ENCODE measurements at places on chromosomes 1 and 21.

- DNase-seq: no peak
Observed at GRCh38 chr1:198363625-198364151, 176.8 kb downstream of the ATP6V1G3 start.

DNA sequence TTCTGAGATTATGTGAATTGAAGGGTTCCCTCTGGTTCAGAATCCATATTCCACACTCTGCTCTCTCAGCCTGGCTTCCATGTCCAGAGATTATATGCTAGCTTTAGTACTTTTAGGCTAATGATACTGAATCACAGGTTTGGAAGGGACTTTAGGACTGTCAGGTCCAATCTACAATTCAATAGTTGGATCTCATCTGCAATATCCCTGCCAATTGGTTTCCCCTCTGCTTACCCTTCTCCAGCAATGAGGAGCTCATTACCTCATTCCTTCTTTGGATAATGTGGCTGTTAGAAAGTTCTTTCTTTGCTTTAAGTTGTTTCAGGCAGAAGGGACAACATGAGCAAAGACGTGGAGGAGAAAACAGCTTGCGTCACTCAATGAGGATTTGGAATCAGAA, 245.3 kb downstream of the PLPP3 start:
- no peak for DNase-seq

- no peak for DNase-seq
Observed at GRCh38 chr1:39640861-39641260, 1.4 kb upstream of the HEYL start.

- DNase-seq: no peak
Observed at GRCh38 chr1:238485912-238486209, 595.1 kb upstream of the ZP4 start.

- DNase-seq: no peak
Observed at GRCh38 chr1:191519519-191519918, 638.7 kb upstream of the RGS18 start.

GRCh38 chr21:42864815-42865775, 14.2 kb downstream of the WDR4 start:
- DNase-seq: no peak

- no peak for DNase-seq
Observed at GRCh38 chr1:230542054-230542453, 100.2 kb upstream of the COG2 start.

DNA sequence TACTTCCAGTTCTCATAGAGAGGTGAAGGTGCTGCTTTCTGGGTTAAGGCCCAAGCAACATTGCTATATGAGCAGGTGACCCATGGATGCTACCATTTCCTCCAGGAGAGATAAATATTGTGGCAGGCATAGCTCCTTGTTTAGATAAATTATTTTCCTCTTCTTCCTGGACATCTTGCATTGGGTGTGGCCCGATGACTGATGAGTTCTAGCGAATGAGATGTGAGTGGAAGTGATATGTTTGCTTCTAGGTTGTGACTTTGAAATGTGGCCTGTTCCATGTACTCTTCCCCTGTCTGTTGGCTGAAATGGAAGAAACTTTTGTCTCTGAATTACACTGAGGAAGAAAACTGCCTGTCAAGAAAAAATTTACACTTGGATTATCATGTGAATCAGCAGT, 101.7 kb upstream of the FMN2 start:
- DNase-seq: no peak

GRCh38 chr1:31736675-31737074, 27.5 kb downstream of the ADGRB2 start:
- no peak for DNase-seq

DNA sequence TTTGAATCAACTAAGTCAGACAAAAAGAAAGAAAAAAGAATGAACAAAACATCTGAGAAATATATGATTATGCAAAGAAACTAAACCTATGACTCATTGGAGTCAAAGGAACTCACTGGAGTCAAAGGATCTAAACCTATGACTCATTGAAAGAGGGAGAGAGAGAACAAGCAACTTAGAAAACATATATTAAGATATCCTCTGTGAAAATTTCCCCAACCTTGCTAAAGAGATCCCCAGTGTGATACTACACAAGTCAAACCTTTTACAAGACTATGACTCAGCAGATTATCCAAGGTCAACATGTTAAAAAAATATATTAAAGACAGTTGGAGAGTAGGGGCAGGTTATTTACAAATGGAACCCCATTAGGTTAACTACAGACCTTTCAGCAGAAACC, 1538.3 kb downstream of the NCAM2 start:
- no peak for DNase-seq

DNA sequence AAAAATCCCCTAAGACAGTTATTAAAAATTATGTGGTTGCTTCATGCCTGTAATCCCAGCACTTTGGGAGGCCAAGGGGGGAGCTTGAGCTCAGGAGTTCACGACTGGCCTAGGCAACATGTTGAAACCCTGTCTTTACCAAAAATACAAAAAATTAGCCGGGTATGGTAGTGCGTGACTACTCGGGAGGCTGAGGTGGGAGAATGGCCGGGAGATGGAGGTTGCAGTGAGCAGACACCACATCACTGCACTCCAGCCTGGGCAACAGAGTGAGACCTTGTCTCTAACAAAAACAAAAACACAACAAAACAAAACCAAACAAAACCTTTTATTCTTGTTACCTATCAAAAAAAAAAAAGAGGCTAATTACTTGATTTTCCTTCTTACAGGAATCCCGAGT, 2.1 kb downstream of the ELK4 start:
- DNase-seq: no peak

DNA sequence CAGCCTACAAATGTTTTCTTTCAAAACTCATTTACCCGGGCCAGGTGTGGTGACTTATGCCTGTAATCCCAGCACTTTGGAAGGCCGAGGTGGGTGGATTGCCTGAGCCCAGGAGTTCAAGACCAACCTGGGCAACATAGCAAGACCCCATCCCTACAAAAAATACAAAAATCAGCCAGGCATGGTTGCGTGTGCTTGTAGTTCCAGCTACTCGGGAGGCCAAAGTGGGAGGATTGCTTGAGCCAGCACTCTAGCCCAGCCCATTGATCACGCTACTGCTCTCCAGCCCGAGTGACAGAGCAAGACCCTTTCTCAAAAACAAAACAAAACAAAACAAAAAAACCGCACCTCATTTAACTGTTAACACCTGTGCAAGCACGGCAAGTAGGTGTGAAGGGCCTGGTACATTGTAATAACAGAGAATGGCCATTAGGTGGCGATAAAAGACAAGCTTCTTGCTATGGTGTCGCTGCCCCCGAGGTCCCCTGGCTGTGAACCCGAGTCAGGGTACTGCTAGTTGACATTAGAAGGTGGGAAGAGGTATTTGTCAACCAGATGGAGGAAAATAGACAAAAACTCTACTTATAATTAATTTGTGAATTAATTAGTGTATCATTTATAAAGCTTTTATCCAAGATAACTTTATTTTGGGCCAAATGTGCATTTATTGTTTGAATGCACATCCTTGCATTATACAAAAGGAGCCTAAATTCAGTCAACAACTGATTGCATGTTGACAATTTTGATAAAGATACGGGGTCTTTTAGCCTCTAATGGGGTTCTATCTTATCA, 66.5 kb downstream of the SH3BGR start:
- DNase-seq: no peak

DNA sequence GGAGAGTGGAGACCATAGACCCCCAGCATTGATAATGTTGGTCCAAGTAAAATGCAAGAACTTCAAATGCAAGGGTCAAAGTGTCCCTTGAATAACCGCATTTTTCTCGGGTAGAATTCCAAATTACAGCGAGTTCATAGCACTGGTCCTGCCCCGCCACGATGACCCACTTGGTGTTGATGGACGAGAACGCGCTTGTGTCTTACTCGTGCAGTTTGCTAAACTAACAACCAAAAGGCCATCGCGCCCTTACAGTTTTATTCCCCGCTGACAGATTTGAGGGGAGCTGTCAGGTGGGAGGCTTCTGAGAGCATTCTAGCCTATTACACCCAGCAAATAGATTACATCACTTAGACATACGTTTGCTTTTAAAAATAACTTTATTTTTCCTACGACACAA, 17.3 kb upstream of the TSPEAR start:
- no peak for DNase-seq

DNA sequence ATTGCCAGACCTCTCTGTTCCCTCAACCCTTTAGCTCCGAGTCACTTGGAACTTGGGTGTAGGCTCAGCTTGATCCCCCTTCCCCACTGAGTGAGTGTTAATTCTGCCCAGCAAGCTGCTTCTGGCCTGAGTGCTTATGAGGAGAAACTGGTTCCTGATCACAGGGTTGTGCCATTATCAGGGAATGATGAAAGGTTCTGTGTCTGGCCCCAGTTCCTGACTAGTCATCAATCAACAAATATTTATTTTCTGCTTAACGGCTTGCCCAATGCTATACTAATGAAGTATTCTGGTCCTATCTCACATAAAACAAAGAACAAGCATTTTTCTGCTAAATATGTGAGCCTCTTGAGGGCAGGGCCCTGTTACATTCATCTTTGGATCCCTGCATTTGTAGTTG, 20.8 kb downstream of the CC2D1B start:
- DNase-seq: no peak

DNA sequence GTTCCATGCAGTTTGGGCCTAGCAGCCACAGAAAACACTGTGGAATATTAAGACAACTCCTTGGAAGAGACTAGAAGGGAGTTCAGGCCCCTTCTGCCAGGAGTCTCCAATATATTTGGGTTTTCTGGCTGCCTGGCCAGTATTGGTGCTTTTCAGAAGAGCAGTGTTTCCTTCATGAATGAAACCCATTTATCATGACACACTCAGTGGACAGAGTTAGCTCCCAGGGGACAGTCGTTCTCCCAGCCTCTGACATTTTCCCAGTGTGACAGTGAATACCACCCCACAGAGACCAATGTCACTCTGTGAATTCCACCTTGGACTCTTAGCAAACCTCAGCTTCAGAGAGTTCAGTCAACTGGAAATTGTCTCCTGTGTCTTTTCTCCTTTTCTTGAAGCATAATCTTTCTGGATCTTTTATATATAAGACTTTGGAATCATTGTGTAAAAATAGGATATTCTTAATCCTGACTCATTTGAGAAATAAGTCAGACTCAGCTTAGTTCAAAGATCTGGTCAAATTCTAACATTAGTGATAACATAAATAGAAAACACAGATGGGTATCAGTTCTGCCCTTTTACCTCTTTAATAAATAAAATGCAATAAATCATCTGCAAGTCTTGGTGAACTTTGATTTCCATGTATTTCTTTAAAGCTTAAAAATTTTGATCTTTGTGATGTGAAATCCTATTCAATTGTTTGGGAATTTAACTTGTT, 40.4 kb downstream of the GNG12 start:
- no peak for DNase-seq

- no peak for DNase-seq
Observed at GRCh38 chr21:45763506-45763905, 120.0 kb downstream of the PCBP3 start.

- DNase-seq: no peak
Observed at GRCh38 chr1:111006556-111006955, 42.8 kb upstream of the LRIF1 start.

DNA sequence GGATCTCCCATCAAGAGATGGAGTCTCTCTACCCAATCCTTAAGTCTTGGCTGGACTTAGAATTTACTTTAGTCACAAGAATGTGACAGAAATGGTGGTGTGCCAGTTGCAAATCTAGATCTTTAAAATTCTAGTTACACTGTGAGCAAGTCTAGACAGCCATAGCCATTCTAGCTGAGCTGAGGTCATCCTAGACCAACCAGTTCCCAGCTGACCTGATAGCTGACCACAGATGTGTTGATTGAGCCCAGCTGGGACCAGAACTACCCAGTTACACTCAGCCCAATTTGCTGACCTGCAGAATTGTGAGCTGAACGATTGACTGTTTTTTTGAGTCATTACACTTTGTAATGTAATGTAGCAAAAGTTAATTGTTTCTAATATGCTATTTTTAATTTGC, 251.8 kb downstream of the ADGRL2 start:
- no peak for DNase-seq

GRCh38 chr1:38095454-38095931, 48.9 kb upstream of the POU3F1 start:
- DNase-seq: no peak

DNA sequence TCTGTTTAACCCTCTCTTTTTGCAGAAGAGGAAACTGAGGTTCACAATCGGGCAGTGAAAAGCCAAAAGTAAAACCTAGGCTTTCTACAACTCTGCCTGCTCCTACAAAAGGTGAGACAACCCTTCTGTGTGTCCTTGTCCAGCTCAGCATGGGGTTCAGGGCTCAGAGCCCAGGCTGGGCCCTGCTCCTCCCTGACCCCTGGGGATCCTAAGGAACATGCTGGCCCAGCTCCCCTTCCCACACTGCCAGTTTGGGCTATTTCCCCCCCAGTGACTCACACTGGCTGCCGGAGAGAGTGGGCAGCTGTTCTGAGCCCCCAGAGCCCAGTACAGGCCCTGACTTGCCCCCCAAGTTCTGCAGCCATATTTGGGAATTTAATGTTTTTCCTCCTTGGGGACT, 8.9 kb downstream of the FAM229A start:
- no peak for DNase-seq

DNA sequence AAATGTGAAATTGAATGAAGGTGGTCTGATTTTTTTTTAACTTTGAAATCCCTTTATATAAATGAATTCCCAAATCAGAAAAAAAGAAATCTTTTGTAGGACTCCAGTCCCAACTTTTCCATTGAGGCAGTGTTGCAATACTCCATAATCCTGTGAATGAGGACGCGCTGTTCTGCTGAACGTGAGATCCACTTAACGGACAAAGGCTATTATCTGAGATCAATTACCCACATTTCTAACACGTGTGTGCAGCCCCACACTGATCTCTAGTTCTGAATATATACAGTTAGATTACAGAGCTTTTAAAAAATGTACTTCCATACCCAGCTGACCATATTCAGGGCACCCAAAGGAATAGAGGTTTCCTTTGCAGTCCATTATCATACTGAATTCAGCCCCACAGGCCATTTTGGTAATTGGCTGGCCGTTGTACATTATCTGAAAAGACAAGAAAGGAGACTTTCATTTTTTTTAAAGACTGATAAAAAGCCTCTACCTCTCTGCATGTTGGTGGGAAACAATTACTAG, 19.0 kb downstream of the RCC2 start:
- no peak for DNase-seq

DNA sequence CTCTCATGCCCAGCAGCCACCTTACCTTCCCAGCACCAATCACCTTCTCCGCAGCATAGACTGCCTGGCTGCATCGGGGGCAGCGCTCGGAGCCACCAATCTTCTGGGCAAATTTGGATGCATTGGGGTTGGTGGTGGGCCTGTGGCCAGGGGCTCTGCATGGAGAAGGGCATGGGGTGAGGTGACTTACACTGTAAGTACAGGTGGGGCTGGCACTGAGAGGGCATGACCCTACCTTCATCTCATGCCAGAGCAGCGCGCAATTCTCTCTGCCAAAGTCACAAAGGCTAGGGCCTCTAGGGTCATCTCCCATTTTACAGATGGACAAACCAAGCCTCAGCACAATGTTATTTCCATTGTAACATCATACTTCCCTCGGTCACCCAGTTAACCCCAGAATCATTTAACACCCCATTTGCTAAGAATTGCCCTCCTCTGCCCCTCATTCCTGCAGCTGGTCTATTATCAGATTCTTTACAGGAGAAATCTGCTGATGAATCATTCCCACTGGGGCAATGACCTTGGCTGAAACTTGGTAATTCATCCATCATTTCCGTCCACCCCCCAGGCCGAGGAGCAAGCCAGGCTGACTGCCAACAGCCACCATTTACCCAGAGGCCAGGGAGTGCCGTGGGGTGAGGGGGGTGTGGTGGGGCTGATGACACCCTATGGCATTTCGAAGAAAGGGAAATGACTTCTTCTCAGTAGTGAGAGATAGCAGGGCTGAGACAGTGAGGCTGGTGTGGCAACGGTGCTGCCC, 17.9 kb downstream of the CSRP1 start:
- no peak for DNase-seq
